Hematopoietic multipotent progenitor cell treated with erythropoietin and hydrocortisone succinate and interleukin-3 and kit ligand, for 15 days (in vitro differentiated cells): ENCODE measurements at places on chromosomes 5 and 9.

DNA sequence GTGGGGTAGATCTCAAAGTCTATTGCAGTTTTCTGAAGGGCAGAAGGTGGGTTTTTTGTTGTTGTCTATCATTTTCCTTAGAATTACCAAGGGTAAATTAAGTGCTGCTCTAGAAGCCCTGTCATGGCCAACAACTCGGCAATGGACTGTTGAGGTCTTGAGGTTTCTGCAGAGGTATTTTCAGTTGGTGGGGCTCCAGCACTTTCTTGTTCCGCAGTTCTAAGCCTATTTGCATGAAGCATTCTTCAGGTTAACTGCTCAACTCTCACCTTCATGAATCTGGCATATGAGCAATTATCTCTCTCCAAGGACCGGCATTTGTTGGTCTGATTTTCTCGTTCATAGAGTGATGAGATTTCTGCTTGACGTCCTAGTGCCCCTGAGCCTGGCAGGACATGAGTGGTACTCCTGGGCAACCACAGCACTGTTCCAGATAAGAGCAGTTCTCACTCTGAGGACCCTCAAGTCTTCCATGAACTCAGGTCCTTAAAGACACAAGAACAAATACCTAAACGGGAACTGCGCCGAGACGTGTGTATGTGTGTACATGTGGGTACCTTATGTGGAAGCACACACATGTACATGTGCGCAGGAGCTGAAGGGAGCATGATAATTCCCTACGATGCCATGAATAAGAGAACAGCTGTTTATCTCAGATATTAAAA is 544.5 kb downstream of the CSNK1G3 start:
- DNase-seq: no peak

GRCh38 chr5:178396796-178397720 is 164.5 kb upstream of the PHYKPL start:
- no peak for DNase-seq

GRCh38 chr9:81717747-81718077 is 28.4 kb upstream of the TLE1 start:
- no peak for DNase-seq

DNA sequence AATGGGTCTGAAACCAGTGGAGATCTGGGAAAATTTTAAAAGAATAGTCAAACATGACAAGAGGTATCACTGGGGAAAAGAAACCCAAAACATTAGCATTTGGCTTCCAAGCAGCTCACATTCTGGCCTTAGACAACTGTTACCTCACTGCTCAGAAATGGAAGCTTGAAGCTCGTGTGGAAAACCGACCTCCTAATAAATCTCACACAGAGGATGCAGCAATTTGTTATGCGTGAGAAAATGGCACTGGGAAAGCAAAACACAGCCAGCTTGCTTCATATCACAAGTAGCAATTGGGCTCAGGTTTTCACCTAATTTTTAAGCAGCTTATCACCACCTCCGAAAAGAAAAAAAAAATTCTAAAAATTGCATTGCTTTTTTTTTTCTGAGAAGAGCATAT is 103.3 kb upstream of the TAS2R1 start:
- no peak for DNase-seq

- no peak for DNase-seq
Measured at GRCh38 chr5:170479484-170479883, 24.3 kb upstream of the KCNIP1 start.

- no peak for DNase-seq
Measured at GRCh38 chr9:70753311-70753710, 338.9 kb upstream of the KLF9 start.

DNA sequence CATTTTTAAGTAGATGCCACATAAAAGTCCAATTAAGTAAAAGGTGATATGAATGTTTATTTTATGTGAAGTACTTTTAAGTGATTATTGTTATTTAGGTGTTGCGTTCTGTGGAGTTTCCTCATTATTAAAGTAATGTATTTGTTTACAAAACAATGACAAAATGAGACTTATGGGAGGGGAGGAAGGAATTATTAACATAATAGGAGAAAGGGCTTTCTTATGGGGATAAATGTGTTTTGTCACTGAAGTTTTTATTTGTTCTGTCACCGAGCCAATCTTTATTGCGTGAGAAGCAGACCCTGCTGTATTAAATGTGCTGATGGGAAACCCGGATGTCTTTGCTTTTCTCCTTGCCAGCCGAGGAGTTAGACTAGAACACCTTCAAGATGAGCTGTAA is 44.5 kb downstream of the TRIO start:
- no peak for DNase-seq

DNA sequence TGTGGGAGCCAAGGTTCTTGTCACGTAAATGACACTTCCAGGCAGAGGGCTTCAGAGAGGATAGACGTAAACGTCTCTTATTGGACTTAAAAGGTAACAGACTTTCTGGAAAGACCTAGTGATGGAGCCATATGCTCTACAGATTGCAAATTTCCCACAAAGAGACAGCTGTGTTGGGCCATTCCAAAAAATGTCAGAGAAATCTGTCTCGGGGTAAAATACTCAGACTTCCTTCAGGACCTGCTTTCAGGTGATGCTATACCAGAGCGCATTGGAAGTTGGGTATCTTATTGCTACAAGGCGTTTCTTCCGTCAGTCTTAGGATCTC is 29.2 kb downstream of the PROP1 start:
- no peak for DNase-seq

DNA sequence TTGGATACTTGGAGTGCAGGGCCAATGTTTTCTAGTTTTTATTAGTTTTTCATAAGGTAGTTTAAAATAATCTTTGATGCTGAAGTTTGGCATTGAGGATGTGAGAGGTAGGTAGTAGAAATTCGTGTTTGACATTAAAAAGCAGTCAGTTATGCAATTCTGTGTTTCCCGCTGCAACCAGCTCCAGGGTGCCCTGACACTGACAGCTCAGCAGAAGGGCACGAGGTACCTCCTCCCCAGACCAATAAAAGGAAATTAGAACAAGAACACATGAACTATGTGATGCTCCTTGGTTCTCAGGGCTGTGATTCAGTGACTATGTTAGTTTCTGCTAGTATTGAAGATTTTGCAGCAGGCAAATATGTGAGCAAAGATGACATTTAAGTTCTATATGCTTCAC is 40.2 kb downstream of the NSUN2 start:
- no peak for DNase-seq

DNA sequence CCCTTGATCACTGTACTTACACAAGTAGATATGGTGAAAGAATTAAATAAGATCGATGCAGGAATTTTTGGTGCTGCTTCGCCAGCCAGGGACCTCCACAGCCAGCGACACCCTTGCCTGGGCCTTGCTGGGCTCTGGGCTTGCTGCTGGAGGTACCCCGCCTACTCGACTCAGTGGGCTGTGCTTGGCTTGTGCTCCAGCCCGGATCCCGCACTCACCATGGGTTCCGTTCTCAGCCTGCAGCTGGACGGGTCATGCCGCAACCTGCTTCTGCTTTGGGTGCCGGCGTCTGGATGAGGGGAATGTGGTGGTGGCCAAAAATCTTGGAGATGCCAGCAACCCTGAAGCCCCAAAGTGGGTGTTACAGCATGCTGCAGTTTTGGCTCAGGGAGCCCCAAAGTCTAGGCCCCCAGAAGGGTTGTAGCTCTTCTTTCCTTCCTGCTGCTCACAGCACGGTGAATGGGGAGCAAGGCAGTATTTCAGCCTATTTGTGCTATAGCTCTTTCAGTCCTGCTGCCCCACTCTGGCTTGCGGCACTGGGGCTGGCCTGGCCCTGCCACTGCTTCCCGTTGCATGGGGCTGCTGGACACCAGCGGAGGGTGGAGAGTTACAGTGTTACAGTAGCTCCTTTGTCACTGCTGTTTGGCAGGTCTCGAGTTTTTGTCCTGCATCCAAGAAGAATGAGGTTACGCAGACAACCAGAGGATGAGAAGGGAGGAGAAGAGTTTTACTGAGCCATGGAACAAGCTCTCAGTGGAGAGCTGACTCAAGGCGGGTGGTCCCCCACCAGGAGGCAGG is 48.0 kb downstream of the TARS1 start:
- DNase-seq: no peak

GRCh38 chr9:27022920-27023319 is 17.4 kb upstream of the LRRC19 start:
- DNase-seq: no peak

- DNase-seq: no peak
Measured at GRCh38 chr5:137715456-137715855, 20.4 kb downstream of the KLHL3 start.

- DNase-seq: no peak
Measured at GRCh38 chr5:112846556-112846955, 14.5 kb upstream of the SRP19 start.

GRCh38 chr5:125492977-125493376 is 746.5 kb upstream of the ZNF608 start:
- no peak for DNase-seq

- no peak for DNase-seq
Measured at GRCh38 chr5:114858665-114859437, 310.9 kb downstream of the TRIM36 start.

DNA sequence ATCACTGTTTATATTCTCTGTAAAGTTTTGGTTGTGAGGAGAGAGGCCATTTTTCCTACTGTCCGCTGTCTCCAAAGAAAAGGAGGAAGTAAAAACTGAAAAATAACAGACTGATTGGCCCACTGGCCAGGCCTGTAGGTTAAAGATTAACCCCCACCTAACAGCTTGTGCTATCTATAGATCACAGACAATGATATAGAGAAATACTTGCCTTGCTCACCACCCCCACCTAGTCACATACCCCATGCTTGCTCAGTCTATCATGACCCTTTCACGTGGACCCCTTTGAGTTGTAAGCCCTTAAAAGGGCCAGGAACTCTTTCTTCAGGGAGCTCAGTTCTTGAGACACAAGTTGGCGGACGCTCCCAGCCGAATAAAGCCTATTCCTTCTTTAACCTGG is 357.4 kb downstream of the PRDM9 start:
- no peak for DNase-seq

DNA sequence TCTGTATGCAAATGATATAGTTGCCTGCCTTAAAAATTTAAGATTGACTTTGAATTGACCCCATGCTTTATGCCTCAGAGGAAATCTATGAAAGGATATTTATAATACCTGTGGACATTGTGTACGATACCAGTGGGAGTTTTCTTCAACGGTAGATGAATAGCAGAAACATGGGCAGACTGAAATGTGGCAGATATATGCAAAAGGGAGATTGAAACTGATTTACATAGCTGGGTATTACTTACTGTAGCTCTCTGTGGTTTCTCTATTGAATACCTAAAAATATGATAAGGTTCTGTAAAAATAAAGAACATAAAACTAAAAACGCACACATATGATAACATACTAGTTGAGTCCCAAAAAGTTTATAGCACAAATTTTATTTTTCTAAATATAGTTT is 345.2 kb upstream of the PCSK5 start:
- DNase-seq: no peak

GRCh38 chr5:136559651-136560050 is 194.3 kb upstream of the TRPC7 start:
- DNase-seq: no peak

DNA sequence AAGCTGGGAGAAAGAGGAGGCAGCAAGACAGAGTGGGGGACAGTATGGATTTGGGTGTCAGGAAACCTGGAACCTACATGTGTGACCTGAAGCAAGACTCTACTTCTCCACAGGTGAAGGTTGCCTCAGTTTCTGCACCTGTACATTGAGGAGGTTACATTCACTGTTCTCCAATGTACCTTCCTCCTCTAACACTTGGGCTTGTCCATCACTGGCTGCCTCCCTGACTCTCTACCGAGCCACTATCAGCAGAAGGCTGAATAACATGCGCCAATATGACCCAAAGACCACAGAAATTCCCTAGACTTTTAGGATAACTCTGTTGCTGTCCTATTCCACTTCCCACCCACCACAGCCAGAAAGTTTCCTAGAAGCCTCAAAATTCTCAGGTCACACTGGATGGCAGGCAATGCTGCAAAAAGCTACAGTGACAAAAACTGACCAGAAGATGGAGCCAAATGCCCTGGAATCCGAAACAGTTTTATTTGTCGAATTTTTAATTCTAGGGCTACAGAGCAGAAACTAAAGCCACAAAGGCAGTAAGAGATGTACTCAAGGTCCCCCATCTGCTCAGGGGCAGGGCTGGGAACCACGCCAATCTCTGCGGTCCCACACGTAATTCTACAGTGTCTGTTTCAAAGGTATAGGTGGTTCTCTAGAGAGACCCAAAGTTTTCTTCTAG is 64.4 kb downstream of the FAM114A2 start:
- peak; percentile 68 for DNase-seq

DNA sequence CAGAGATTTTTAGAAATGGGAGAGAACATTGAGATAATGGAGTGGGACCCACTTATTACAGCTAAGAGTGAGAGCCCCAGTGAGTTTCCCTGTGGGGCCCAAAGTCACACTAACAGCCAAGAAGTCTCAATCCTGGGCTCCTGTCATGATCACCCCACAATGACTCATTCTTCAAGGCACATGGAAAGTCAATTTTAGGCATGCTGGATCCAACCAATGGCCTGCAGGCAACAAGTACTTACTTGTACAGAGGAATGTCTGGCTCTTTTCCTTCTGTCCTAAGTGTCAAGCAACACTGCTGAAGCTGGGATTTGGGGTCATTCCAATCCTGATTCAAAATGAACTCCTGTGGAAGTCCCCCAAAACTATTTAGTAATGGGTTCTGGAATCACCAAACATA is 123.1 kb downstream of the DROSHA start:
- no peak for DNase-seq

DNA sequence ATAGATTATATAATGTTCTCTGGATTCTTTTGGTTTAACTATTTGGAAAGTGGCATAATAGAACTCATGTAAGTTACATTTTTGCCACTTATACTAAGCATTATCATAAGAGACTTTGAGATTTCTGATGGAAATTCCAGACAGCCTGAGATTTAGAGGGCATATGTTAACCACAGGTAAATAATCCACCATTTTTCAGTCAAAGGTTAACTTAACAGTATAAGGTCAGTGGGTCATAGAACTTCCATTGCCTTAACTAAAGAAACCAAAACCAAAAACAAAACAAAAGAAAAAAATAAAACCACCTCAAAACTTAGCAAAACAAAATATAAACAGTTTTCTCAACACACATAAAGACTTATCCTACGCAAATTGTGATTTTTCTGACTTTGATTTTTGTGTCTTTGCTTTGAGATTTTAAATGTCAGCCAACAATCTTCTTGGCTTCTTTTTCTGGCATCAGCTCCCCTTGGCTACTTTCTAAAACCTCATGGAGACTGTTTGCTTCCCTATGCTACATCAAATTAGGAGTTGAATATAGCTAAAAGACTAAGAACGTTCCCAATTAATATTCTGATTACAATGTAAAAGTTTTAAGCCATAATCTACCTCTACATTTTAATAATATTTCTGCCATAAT is 430.1 kb upstream of the DAB2 start:
- DNase-seq: no peak

DNA sequence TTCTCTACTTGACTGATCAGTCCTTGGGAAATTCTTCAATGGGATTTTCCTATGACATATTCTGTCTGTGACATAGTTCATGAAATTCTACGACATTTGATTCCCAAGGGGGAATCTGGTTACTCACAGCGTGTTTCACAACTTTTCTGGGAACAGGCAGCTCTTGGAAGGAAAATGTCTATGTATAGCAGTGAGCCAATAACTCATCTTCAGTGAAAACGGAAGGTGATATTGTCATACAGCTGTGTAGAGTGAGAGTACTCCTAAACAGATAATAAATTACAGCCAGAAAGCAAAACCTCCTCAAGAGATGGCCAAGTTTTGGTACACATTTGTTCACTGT is 91.4 kb downstream of the C9orf152 start:
- DNase-seq: no peak

- no peak for DNase-seq
Measured at GRCh38 chr5:180086816-180087399, 15.3 kb upstream of the RNF130 start.

- no peak for DNase-seq
Measured at GRCh38 chr5:107826311-107827000, 155.7 kb upstream of the EFNA5 start.
